ENCODE measurements at places on chromosomes 1 and 21.

GRCh38 chr1:231630558-231631205 is 4.1 kb downstream of the DISC1 start:
- DNase-seq, result peak; percentile 31

DNA sequence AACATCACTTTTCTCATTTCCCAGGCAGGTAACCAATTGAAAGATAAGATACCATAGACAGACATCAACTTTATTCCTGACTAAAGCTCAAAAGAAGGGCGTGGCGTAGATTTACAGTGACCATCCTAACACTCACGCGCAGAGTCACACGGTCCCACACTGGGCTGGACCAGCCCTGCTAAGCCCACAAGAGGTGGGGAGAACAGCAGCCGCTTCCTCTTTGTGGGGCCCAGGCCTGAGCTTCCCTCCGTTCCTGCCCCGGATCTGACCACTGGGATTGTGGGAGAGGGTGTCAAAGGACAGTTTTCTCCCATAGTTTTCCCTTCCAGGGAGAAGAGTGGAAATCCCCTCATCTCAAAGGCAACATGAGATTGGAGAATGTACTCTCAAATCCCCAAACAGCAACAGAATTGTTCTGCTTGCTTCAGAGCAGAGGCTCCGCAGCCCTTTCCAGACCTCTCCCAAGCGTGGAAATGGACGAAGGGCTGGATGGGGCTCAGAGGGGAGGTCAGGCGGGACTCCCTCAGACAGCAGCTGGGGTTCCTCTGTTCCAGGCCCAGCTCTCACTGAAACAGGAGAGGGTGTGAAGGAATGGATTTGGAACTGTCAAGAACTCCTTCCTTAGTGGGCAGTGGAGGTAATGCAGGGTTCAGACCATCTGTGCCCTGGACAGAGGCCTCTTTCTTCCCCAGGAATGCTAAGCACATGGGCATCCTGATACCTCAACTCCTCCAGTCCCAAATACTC is 33.7 kb downstream of the L1TD1 start:
- DNase-seq, result no peak

DNA sequence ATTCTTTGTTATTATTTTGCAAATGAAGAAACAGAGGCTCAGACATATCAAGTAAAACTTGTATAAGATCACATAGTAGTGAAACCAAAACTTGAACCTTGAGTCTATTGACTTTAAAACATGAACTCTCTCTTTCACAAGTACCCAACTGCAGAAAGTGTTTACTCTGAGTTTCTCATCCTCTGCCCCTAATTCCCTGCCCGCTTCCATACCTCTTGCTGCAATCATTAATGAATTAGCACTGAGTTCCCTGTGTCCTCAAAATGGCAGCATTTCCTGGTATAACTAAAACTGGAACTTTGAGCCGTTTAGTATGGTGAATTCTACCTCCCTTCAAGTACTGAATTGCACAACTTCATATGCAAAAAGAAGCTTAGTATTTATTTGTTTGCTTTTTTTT is 147.7 kb upstream of the DNAH14 start:
- no peak for DNase-seq

GRCh38 chr1:94769551-94769950 is 50.6 kb upstream of the SLC44A3 start:
- DNase-seq, result no peak

- DNase-seq, result no peak
These were observed 1.4 kb upstream of the FAM151A start for GRCh38 chr1:54624466-54625464.

- DNase-seq, result no peak
These were observed 10.1 kb downstream of the RAB7B start for GRCh38 chr1:205993068-205993467.

GRCh38 chr1:2962541-2962940 is 58.7 kb upstream of the ACTRT2 start:
- no peak for DNase-seq
